ENCODE measurements at places on chromosomes 1 and 21. TPM values are rescaled to one million over a fixed set of nuclear protein-coding genes. Genes with fewer than 3 reads are reported as not detected.

Gene CYP4X1
- not detected for total RNA-seq

Gene SDC3
- 44.1 TPM for total RNA-seq

Gene RIPPLY3
- total RNA-seq = not detected

Gene ABCA4
- not detected for total RNA-seq

Gene RHCE
- total RNA-seq = 12.6 TPM

Gene CTSK
- 1.0 TPM for total RNA-seq

All from K562 (cell line).